Activated naive CD8-positive, alpha-beta T cell treated with anti-CD3 and anti-CD28 coated beads, Interleukin-2, amount 50 U/mL, for 16 hours (primary cell): ENCODE measurements at places on chromosomes 16 and 17.

DNA sequence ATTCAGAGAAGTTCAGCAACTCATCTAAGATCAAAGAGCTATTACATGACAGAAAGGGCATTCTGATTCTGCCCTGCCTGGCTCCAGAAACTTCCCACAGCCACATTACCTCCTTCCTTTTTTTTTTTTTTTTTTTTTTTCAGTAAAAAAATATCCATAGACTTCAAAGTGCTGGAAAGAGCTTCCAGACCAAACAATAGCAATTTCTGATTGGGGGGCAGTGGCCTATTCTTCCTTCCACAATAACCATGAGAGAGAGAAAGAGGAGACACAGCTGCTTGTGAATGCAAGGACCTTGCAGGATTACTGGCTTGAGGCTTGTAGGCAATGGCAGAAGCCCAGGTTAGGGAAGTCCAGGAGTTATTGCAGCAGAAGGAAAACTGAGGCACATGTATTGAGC lies 151.0 kb upstream of the TOX3 start:
- no peak for DNase-seq

DNA sequence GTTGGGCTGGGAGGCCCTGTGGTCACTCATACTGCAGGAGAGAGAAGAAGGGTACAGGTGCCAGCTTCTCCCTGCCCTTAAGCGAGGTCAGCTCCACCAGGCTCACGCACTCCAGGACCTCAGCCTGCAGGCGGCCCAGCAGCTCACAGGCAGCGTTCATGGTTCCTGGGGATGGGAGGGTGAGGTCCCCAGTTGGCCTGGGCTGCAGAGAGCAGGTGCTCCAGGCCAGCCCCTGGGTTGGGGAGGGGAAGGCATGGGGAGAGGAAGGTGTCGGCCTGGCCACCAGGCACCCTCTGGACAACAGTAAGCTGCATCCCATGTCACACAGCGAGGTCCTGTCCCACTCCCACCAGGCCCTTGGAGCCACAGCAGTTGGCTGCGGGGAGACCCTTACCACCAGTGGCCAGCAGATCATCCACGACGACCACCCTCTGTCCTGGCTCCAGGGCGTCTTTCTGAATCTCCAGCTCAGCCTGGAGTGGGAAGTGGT lies 2.0 kb downstream of the APRT start:
- no peak for DNase-seq

- DNase-seq, result no peak
Observed at GRCh38 chr16:72879846-72880245, 168.1 kb downstream of the ZFHX3 start.

GRCh38 chr16:48912360-48912759 lies 302.4 kb upstream of the N4BP1 start:
- no peak for DNase-seq

GRCh38 chr17:71580220-71580619 lies 540.6 kb upstream of the SOX9 start:
- DNase-seq, result no peak

DNA sequence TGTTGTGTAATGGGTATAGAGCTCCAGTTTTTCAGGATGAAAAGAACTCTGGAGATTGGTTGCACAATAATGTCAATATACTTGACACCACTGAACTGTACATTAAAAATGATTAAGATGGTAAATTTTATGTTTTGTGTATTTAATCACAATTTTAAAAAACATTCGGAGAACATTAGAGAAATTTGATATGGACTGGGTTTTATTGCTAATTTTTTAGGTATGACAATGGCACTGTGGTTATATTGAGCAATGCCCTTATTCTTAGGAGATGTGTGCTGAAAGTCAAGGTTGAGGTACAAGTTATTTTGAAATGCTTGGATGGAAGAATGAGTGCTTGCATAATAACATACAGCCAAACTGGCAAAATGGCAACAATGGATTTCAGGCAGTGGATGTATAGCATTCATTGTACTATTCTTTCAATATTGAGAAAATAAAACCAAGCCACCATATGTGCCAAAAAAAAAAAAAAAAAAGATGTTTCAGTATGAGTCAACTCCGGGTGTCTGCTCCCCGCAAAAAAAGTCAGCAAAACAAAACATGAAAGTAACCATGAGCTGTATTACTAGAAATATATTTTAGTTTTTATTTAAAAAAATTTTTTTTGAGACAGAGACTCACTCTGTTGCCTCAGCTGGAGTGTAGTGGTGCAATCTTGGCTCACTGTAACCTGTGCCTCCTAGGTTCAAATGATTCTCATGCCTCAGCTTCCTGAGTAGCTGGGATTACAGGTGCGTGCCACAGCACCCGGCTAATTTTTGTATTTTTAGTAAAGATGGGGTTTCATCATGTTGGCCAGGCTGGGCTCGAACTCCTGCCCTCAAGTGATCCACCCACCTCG lies 19.8 kb downstream of the HOXB1 start:
- DNase-seq, result no peak

GRCh38 chr16:79097166-79097565 lies 503.4 kb downstream of the MAF start:
- DNase-seq, result no peak

- DNase-seq, result no peak
Observed at GRCh38 chr16:3274490-3274889, 8.8 kb upstream of the ZNF263 start.

DNA sequence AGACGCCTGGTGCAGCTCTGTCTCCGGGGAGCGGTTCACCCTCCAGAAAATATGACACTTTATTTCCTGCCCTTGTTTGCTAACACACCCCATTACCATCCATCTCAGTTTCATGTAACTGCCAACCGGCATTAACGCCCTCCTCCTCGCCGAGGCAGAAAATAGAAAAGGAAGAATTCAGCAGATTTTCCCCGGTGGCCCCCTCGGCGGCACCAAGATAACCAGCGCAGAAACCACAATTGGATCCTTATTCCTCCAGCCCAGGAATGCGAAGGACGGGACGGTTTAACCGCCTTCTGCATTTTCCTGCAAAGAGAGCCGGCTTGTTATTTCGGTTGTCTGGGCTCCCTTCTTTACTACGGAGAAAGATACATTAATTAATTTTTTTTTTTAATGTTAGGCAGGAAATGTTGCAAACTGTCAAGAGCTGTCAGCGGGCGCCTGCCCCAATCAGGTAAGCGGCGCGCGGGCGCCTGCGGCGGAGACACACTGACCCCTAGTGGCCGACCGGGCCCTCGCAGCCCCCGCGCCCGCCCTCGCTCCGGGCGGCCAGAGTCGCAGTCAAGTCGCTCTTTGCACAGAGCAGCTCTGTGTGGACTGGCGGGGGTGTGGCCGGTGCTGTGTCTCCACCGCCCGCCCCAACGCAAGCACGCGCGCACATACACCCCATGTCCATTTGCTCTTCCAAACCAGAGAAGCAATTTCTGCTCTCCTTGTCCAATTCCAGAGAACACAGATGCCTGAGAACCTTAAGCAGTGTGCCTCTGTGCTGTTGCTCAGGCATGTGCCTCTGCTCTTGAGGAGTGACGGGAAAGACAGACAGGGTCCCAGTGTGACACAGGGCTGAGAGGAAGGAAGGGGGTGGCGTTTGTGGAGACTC lies 53.6 kb downstream of the C17orf67 start:
- peak; percentile 66 for DNase-seq
